ENCODE measurements at places on chromosomes 12 and 14.
A peak's percentile ranks its signal among the peaks of the same experiment; 100 is the strongest.

GRCh38 chr12:23543767-23544166 lies 405.7 kb downstream of the SOX5 start:
- DNase-seq, result no peak

- no peak for DNase-seq
These were observed 29.5 kb upstream of the RPLP0 start for GRCh38 chr12:120230326-120230973.

GRCh38 chr12:121537814-121538698 lies 42.8 kb downstream of the KDM2B start:
- DNase-seq, result peak; percentile 13

DNA sequence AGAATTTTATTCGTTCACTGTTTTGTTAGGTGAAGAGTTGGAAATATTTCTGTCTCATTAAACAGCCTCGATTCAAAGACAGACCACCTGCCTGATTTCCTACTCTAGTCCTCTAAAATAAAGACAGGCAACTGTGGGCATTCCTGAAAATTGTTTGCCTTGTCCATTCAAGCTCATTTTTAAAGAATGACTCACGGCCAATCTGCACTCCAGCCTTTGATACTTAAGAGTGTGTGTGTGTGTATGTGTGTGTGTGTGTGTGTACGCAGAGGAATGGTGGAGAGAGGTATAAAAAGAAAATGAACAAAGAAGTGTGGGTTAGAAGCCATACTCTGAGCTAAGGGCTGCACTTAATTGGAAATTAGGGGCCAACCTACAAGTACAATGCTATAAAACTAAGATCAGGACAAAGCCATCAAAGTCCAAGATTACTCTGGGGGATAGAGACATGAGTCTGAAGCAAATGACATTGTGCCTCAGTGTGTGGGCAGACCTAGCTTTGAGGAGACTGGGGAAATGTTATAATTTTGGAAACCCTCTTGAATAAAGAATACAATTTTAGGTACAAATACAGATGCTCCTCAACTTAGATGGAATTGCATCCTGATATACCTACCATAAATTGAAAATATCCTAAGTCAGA lies 45.6 kb upstream of the SOCS2 start:
- DNase-seq, result no peak

GRCh38 chr12:53869500-53869899 lies 69.1 kb upstream of the HOXC13 start:
- no peak for DNase-seq

- no peak for DNase-seq
These were observed 142.0 kb downstream of the SEC23A start for GRCh38 chr14:38960946-38961531.

GRCh38 chr12:131672941-131673887 lies 37.7 kb upstream of the SFSWAP start:
- DNase-seq, result no peak

GRCh38 chr14:38404100-38404541 lies 148.2 kb upstream of the CLEC14A start:
- no peak for DNase-seq
